ENCODE measurements at places on chromosomes 2 and 18.

GRCh38 chr2:62941413-62941812 lies 109.2 kb upstream of the OTX1 start:
- DNase-seq, result no peak

GRCh38 chr2:69180974-69181373 lies 168.0 kb downstream of the ANTXR1 start:
- DNase-seq, result no peak

- no peak for DNase-seq
Measured at GRCh38 chr18:79546781-79547272, 132.8 kb upstream of the CTDP1 start.

GRCh38 chr18:51952844-51953243 lies 387.2 kb upstream of the DCC start:
- no peak for DNase-seq

- peak; percentile 4 for DNase-seq
Measured at GRCh38 chr2:69244882-69245281, 142.1 kb downstream of the GFPT1 start.

DNA sequence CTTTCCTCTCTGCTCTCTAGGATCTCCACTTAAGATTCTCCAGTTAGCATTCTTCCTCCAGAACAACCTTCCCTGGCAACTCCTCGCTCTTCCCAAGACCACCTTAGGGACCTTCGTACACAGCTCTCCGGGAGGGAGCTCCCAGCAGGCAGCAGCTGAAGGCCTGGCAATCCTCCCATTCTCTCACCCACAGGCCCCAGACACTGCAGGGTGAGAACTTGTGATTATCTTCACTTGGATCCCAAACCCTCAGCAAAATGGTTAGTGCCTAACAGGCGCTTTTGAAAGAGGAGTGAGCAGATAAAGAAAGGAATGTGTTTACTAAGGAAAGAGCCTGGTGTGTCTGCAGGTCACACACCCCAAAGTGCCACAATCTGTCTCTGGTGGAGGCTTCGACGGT lies 83.8 kb upstream of the SNTG2 start:
- no peak for DNase-seq

DNA sequence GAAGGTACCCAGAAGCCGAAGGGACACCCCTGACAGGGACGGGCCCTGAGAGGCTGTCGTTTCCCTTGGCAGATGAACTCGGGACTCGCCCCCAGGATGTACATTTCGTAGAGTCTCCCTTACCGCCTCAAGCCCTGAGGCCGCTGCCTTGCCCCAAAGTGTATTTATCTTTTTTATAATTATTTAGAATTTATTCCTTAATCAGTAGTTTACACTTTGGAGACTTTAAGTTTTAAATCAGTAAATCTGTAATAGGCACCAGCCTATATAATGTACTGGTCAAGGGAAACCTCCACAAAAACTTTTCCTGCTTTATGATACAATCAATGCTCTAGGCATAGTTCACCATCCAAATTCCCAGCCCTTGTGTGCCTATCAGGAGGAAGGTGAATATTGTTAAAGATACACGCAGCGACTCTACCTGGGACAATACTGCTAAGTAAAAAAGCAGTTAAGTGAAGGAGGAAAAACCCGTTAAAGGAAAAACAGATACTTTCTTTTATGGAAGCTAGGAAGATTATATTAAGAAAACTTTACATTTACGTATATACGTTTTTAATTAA lies 848 bp downstream of the VRK2 start:
- DNase-seq, result no peak

GRCh38 chr2:121044412-121044811 lies 240.6 kb downstream of the TFCP2L1 start:
- DNase-seq, result no peak

Measured in inflammatory macrophage treated with lipopolysaccharide for 1 hour (primary cell).